ENCODE measurements at places on chromosomes 11 and 22.
A peak's percentile ranks its signal among the peaks of the same experiment; 100 is the strongest.

DNA sequence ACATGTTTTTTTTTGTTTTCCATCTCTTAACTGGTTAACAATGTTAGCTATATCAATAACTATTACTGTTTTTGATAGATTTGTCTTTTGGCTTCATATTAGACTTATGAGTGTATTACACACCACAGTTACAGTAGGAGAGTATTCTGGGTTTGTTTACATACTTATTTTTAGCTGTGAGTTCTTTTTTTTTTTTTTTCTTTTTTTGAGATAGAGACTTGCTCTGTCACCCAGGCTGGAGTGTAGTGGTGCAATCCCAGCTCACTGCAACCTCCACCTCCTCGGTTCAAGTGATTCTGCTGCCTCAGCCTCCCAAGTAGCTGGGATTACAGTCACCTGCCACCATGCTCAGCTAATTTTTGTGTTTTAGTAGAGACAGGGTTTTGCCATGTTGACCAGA, 28.0 kb downstream of the CNTF start:
- no peak for DNase-seq

GRCh38 chr11:58028687-58029411, 1.9 kb upstream of the OR6Q1 start:
- no peak for DNase-seq

DNA sequence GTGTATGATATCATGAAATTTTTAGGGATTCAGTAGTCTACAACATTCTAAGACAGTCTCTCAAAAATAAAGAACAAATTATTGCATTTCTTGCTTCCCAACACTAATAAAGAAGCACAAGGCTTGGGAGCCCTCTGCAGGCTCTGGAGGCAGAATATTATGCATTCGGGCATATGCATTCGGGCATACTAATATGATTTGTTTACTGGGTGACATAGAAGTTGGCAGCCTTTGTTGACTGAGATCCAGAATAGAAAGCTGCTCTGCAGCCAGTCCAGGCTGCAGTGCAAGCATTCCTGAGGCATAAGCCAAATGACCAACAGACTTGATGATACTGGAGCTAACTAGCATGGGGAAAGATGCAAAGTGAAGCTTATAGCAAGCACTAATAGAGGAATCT, 945.5 kb downstream of the OPCML start:
- DNase-seq = peak; percentile 18

GRCh38 chr11:85431319-85431718, 195.8 kb downstream of the DLG2 start:
- DNase-seq = no peak

DNA sequence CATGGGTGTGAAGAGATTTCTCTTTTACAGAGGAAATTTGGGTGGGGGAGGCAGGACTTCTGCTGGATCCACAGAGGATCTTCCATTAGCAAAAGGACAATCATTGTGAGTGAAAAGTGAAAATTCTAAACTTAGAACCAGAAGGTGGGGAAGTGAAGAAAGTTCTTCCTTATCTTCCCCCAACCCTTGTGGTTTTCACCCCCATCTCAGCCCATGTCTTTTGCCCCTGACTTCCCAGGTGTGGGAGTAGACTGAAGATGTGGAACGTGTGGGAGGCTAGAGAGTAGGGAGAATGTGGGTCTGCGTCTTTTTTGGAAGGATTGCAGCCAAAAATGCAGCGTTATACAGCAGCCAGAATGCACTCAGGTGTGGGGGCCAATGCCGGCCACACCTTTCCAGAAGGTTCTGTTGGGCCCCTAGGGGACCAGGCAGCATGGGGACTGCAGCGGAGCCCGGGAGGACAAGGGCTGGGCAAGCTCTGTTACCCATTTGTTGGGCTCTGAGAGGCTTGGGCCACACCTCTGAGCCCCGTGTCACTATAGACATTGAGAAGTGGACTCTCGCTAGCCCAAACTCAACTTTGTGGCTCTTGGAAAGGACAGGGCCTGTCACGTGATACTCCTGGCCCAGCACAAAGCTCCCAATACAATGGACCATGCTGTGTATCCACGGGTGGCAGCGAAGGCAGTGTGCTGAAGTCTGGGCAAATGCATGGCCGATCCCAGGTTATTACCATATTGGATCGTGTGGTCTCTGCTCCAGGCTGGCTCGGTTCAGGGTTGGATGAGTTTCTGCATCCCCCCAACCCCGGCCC, 32.8 kb upstream of the LINC01488 start:
- DNase-seq = no peak

GRCh38 chr11:63920126-63920938, 3.4 kb upstream of the RCOR2 start:
- DNase-seq = no peak

GRCh38 chr11:109298865-109299264, 123.1 kb upstream of the C11orf87 start:
- peak; percentile 38 for DNase-seq

GRCh38 chr11:36027731-36028130, 83.9 kb downstream of the LDLRAD3 start:
- DNase-seq = no peak

- DNase-seq = no peak
These were observed 109.8 kb upstream of the SERPIND1 start for GRCh38 chr22:20663941-20664593.

DNA sequence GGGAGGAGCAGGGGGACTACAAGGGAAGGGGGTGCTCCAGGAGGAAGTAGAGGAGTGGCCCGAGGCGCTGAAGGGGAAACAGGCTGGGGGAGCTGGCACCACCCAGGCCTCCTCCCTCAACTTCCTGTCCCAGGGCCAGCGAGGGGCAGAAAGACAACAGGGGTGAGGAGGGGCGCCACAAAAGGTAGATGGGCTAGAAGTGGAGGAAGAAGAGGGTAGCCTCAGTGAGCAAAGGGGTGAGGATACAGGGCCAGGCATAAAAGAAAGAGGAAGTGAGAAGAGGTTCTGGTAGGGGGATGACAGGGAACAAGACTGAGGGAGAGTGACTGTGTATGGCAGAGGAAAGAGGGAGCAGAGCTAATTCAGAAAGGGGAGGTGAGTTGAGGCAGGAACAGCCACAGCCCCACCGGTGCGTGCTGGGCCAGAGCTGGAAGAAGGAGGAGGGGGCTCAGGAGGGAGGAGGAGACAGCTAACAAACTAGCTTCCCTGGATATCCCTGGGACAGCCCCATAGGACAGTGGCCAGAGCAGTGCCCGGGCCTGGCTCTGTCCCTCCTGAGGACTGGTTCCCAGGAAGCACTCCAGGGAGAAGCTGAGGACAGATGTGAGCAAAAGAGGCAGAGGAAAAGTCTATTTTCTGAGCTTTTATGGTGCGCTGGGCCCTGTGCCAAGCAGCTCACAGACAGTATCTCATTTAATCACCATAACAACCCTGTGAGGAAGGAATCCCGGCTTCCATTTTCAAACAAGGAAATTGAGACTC, 8.5 kb downstream of the DCHS1 start:
- DNase-seq = peak; percentile 52

DNA sequence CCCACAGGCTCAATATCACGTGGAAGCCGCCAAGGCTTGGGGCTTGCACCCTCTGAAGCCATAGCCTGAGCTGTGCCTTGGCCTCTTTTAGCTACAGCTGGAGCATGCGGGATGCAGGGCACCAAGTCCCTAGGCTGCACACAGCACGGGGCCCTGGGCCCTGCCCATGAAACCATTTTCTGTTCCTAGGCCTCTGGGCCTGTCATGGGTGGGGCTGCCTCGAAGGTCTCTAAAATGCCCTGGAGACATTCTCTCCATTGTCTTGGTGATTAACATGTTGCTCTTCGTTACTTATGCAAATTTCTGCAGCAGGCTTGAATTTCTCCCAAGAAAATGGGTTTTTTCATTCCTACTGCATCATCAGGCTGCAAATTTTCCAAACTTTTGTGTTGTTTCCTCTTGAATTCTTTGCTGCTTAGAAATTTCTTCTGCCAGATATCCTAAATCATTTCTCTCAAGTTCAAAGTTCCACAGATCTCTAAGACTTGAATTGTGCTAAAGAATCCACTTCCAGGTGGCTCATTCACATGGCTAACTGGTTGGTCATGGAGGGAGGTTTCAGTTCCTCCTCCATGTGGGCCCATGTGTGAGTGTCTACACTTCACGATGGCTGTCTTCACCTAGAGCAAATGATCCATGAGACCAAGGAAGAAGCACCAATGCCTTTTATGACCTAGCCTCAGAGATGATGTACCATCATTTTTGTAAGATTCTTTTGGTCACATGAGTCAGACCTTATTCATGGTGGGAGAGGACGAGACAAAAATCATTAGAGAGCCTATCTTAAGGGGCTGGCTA, 7.4 kb upstream of the CREBZF start:
- no peak for DNase-seq

DNA sequence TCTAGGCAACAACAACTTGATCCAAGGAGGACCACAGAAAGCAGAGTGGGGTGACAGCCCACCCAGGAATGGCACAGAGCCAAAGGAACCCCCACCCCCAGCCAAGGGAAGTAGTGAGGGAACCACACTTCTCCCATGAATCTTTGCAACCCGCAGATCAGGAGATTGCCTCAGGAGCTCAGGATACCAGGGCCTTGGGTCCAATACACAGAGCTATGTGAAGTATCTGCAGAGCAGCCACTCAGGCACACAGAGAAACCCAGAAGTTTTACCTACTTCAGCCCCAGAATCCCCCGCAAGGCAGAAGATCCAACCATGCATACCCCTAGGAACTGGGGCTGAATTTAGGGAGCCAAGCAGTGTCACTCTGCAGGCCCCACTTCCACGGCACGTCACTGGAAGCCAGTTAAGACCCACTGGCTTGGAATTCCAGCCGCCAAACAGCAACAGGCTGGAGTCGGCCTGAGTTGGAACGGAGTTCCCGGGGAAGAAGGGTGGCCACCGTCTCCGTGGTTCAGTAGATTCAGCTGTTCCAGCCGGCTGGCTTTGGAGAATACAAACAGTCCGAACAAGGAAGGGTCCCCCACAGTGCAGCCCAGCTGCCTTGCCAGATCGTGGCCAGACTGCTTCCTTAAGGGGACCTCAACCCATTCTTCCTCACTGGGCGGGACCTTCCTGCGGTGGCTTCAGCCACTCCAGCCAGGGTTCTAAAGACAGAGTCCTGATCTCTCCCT, 174.1 kb downstream of the TTC28 start:
- DNase-seq = no peak

DNA sequence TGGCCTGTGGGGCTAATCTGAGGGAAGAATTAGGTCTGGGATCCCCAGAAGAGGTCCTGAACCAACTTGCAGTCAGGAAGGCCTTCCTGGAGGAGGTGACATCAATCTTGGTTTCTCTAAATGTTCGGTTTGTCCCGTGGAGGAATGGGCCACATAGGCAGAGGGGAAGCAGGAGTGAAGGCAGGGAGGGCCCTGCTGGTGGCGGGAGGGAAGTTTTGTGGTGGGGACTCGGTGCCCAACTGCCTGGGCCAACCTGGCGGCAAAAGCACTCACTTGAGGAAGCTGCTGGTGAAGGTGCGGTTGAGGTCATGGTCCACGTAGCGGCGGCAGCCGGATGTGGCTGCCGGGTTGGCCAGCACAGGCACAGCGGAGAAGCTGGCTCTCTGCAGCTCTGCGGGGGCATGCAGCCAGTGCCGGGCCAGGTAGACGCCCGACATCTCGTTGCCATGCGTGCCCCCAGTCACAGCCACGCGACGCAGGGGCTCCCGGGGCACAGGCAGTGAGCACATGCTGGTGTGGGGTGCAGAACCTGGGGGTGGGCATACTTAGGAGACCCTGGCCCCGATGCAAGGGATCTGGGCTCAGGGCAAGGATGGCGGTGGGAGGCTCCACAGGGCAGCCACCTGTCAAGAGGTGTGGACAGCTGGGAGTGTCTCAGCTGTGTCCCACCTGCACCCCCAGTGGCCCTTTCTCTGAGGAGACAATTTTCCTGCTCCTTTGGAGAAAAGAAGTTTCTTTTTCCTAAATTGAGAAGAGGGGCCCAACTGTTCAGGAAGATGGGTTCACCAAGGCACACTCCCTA, 3.8 kb downstream of the ACY3 start:
- no peak for DNase-seq

- DNase-seq = peak; percentile 42
These were observed 10.2 kb upstream of the P4HA3 start for GRCh38 chr11:74321487-74322188.

DNA sequence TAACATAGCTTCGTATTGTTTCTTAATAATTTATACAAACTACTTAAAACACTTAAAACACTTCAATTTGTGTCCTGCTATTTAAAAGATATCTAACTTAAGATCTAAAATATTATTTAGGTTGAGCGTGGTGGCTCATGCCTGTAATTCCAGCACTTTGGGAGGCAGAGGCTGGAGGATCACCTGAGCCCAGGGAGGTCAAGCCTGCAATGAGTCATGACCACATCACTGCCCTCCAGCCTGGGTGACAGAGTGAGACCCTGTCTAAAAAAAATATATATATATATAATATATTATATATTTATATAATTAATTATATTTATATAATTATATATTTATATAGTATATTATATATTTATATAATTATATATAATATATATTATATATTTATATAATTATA, 4.2 kb upstream of the CTR9 start:
- DNase-seq = no peak

GRCh38 chr22:45045208-45045607, 35.4 kb upstream of the PHF21B start:
- DNase-seq = no peak

- DNase-seq = no peak
These were observed 4.1 kb downstream of the SUN2 start for GRCh38 chr22:38751422-38752346.

DNA sequence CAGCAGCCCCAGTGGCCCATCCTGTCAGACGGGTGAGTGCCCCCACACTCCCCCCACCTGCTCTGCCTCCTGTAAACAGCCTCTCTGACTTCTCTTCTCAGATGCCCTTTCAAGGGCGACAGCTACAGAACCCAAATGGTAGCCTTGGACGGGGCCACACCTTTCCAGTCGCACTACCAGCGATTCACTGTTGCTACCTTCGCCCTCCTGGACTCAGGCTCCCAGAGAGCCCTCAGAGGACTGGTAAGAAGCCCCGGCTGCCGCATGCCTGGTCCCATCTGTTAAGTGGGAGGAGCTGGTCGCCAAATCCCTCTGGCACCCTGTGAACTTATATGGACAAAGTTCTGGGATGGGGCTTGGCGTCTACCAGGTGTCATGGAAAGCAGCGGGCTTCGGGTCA, 6.2 kb downstream of the ZP1 start:
- DNase-seq = no peak

GRCh38 chr11:122721964-122722266, 66.4 kb downstream of the UBASH3B start:
- DNase-seq = no peak

GRCh38 chr22:47627556-47628253, 865.3 kb downstream of the TBC1D22A start:
- no peak for DNase-seq

DNA sequence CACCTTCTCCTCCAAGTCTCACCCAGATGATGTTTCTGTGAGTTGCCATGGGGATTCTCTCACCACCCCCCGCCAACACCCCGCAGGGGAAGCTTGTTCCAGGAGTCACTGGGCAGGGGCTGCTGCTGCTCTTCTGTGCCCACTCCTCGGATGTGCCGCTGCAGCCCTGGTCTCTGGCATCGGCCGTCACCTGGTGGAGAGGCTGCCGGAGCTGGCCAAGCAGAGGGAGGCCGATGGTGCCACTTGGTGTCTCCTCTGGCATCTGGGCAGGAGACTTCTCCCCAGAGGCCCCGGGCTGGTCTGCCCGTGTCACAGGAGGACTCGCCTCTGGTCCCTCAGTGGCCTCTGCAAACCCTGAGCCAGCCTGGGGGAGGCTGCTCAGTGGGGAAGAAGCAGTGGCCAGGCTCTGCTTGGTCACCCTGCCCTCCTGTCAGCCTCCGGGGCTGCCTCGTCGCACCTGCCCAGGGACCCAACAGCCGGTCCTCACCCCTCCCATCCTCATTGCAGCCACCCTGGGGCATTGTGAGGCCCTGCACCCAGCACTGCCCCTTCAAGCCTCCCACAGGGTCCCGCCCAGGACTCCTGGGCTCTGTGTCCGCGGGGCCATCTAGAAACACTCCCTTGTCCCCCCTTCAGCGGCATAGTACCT, 424 bp upstream of the ADORA2A start:
- no peak for DNase-seq

Data from skin of body (tissue), 3 donors.